ENCODE measurements at places on chromosomes 13 and 19.

DNA sequence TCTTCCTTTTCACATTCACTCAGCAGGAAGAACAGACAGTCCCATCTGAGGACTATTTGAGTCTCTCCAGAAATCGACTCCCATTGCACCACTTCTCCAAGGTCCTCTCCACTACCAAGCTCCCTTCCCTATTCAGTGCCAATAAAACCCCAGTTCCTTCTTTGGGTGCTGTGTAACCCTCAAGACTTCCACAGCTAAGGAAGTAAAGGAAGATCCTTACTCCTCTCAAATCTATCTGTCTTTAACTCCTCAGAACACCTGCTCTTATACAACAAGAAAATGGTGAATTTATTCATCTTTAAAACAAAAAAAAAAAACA, 29.2 kb upstream of the TM9SF2 start:
- DNase-seq: no peak

- DNase-seq: no peak
These were observed 27.5 kb downstream of the SPRYD7 start for GRCh38 chr13:49908637-49909036.

GRCh38 chr19:44847144-44848035, 1.3 kb downstream of the NECTIN2 start:
- DNase-seq: no peak

GRCh38 chr13:57624565-57625435, 6.7 kb upstream of the PCDH17 start:
- DNase-seq: no peak

DNA sequence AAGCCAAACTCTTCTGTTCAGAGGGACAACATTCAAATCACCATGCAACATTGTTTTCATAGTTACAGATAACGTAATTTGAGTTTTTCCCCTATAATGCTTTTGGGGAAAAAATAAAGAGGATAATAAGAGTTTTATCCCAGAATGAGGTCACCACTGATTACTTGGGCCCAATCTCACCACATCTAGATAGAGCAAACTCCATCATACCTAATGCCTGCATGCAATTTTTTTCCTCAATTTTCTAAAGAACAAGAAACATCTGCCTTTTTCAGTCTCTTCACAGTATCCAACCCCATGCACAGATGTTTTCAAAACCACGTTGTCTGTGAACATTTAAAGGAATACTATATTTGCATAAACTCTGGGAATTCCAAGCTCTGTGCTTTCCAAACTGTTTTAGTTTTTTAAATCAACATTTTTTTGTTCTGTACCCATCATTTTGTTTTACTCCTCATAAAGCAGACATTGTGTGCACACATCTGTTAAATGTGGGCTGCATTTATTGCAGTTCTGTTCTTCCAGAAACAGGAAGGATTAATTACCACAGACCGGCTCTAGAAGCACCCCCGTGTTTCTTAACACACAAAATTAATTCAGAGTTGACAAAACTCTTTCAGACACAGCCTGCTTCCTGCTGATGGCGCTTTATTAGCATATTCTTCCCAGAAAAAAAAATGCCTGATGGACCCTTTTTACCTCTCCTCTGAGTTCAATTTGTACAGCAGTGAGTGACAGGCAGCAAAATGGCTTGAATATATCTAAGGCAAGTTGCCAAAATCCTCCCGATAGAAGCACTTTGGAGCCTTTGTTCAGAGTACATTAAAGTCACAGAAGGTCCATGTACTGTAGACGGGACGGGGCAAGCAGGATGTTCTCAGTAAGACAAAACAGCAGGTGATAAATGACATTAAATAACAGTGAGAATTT, 1171.9 kb downstream of the EFNB2 start:
- no peak for DNase-seq

GRCh38 chr13:42068886-42069285, 20.4 kb downstream of the DGKH start:
- DNase-seq: no peak

Data from T-helper 2 cell (primary cell).